GM12892 (cell line): ENCODE measurements at places on chromosomes 11 and 22.

GRCh38 chr11:32796425-32796824 is 2.0 kb upstream of the CCDC73 start:
- DNase-seq, result no peak

- DNase-seq, result no peak
Measured at GRCh38 chr22:47213571-47214230, 451.3 kb downstream of the TBC1D22A start.

DNA sequence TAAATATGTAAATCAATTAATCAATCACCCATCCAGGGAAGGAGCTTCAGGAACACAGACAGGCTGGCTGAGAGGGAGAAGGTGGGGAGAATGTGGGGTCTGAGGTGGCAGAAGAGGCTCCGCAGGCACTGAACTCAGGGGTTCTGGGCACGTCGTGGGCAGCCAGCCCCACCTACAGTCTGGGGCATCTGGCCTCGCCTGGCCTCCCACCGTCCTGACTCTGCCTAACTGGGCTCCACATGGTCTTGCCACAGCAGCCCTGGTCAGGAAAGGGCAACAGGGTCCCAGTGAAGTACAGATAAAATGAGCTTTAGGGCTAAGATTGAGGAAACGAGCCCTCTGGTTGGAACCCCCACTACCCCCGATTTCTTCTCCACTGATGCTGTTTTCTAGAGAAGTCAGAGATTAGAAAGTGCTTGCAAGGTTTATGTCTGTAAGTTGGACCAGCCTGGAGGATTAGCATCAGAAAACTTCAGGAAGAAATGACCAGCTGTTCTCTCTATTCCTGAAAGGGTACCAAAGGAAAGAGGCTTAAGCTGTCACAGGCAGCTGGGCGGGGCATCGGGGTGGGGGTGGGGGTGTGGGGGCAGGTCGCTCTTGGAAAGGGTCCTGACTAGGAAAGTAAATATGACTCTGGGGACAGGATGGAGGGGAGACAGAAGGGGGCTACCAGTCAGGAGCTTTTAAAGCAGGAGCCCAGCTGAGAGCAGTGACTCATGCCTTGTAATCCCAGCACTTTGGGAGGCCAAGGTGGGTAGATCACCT is 261.7 kb downstream of the BUD13 start:
- DNase-seq, result no peak

DNA sequence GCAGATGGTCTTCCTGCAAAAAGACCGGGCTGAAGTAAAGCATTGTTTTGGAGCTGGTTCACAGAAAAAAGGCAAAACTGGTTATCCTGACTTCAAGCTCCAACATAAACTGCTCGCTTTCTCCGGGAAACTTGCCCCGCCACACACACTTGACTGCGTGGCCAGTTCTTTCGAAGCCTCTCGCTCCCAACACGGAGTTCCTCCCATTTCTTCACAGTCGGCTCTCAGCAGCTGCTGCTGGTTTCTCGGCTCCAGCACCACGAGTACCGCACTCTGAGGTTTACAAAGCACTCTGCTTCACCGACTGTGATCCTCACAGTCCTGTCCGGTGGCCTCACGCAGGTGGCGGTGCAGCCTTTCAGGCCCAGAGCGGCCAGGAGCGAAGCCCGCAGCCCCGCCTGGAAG is 264 bp downstream of the CHEK1 start:
- DNase-seq, result no peak

GRCh38 chr22:46132830-46133587 is 17.3 kb upstream of the PPARA start:
- DNase-seq, result no peak

DNA sequence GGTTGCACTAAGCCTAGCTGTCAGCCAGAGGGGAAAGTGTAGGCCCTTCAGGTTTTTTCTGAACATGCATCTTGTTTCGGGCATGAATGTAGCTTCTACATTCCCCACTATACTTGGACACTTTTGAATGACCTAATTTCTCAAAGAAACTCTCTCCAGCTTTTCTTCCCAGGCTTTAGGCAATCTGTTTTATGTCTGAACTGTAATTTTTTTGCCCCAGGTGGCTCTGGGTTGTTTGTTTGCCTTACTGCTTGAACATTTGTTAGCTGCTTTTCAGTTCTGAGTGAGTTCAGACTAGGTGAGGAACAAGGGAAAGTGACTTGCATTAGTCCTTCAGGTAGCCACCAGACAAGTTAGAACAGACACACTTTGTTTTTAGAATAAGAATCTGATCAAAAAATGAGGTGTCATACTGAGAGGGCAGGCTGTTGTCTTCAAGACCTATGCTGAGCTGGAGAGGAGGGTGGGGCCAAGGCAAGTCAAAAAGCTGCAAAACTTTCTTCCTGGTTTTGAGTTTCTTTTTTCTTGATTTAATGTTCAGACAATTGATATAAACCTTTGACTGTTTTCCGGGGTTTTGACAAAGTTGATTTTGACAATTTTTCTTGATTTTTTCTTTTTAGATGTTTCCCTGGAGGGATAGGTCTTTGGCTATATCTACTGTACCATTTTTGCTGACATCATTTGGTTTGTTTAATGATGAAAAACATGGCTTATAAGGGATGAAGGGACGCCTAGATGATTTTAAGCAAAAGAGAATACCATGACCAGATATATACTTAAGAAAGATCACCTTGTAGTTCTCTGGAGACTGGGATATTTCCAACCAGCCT is 182.8 kb downstream of the WNT11 start:
- no peak for DNase-seq

DNA sequence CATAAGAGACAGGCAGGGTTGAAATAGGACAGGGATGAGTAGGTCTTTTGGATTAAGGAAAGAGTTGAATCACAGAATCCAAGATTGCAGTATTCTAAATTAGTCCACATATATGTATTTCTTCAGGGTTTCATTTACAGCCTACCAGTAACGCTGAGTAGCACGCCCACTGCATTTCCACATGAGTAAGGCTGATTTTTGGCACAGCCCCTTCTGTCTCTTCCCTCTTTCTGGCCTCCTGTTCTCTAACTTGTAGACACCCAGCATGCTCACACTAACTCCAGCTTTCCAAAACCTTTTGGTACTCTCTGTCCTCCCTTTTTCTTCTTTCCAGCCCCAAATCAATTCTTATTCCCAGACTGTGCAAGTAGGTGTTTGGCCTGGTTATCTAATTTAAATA is 3.7 kb upstream of the SIK2 start:
- no peak for DNase-seq

DNA sequence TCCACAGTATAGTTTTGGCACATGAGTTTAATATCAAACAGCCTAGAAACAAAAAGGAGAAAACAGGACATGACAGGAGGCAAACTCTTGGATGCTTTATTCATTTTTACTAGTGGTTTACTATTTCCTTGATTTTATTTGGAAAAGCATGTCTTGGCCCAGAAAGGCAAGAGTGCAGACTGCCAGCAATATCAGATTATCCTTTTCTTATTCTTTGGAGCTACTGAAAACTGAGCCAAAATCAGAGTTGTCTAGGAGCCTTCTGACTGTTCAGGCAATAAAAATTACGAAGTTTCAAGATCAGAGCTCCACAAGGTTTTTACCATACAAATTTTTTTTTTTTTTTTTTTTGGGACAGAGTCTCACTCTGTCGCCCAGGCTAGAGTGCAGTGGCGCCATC is 16.0 kb downstream of the CELF1 start:
- no peak for DNase-seq

DNA sequence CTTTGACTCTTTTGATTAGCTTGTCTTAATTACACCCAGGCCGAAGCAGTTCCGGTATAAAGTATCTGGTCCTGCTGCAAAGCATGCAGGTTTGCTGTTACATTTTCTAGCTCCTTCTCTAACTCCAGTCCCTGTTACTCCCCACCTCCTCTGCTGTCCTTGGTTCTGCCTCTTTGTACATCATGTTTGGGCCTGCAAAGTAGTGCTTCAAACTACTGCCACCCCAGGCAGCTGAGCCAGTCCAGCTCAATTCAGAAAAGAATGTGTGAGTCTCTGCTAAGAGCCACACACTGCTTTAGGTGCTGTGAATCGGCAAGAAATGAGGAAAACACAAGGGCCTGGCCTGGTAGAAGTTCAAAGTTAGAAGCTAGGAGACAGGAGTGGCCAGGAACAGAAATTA is 136.0 kb downstream of the SERGEF start:
- DNase-seq, result no peak

DNA sequence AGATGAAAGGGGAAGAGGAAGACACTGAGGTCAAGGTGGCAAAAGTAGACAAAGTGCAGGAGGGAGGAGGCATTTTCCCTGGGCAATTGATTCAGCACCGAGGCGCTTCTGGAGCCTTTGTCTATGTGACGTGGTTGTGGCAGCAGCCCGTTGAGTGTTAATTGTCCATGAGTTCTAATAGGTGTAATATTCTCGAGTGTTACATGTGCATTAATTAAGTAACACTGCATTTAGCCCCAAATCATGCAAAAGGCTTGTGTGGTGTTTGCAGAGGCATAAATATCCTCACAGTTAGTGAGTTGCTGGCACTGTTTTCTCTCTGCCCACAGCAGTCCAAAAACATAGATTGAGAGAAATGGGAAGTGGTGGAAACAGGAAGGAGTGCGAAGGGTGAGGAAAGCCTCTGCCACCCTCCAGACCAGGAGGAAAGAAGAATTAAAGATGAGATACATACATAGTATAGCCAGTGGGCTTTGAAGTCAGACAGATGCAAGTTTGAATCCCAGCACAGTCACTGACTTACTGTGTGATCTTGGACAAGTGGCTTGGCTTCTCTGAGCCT is 361.2 kb downstream of the MN1 start:
- no peak for DNase-seq

DNA sequence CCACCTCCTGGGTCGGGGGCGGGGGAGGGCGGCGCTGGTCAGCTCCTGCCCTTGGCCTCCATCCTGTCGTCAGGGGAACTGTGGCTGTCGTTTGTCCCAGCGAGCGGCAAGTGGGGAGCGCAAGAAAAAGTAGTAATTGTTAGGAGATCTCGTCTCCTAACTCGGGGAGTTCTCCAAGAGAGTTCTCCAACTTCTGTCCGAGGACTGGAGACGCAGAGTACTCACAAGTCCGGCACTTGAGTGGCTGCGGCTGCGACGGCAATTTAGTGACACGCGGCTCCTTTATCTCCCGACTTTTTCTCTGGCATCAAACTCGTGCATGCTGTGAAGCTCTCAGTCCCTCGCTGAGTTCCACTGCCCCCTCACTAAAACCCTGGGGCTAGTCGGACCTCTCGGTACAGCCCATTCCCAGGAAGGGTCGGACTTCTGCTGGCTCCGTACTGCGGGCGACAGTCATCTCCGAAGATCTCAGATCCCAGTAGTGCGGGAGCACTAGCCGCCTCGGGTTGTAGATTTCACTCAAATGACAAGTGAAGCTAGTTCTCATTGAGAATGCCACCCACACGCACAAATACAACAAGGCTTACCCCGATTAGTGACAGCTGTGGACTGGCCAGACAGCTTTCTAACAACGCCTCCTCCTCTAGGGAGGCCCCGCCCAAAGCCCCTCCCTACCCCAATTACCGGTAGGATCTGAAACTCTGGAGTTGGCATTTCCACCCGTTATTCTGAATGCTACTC is at the start of gene PGR:
Gene PGR, minus strand, starts transcription at position 611 of the 741 bp plus-strand sequence. CDS start 743 bp downstream, outside the sequence.
- no peak for DNase-seq

DNA sequence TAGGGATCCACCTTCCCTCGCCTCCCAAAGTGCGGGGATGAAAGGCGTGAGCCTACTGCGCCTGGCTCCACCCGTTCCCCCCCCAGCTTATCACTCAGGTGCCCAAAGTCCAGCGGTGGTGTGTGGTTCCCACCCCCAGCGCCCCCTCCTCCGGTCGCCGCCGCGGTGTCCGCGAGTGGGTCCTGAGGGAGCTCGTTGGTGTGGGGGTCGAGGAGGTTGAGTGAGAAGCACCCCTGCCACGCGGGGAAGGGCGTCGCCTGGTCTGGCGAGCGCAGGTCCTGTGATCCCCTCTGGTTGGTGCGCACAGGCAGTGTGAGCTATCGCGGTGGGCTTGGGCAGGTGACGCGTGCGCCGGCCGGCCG is 3900.6 kb upstream of the OR11H1 start:
- peak; percentile 10 for DNase-seq

DNA sequence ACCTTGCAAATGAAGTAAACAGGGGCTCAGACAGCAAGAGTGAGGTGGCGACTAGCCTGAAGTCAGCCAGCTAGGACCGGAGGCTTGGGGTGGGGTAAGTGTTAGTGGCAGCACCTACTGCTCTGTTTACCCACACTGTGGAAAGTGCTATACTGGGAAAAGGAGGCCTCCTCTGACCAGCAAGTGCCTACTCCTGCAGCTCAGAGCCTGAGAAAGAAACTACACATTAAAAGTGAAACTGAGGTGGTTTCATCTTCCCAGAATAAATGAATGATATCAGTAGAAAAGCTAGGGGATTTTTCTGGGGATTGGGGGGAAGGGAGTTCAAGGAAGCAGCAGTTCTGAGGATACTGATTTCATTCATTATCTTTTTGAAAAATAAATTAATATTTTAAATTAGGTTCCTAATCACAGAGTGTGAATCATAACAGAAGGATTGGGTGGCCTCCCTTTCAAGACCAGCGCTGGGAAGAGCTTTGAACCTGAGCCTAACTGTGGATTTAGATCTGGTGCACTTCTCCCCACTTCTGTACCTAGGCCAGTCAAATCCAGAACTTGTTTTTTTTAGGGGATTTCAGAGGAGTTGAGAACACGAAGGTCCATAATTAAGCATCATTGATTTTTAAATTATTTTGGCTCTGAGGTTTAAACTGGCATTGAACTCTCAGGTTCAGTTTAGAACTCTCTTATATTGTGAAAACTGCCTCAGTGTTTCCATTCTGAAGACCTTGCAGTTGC is 48.1 kb upstream of the GRAMD1B start:
- no peak for DNase-seq

DNA sequence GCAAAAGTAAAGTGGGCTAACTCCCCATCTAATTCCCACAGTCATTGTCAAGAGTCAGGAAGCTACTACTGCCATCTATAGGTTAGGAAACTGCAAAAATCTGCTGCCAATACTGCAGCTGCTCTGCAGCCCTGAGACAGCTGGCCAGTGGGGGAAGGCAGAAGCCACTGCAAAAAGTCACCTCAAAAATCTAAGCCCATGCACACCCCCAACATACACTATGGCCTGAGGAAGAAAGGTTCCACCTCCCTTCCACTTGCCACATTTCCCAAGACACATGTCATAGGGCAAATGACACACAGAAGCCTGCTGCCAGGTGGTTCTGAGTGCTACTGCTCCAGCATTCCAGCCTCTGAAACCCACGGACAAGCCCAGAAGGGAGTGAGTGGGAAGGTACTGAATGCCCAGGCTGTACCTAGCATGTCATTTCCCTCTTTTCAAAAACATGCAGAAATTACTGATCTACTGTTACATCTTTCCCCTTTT is 36.9 kb downstream of the DGCR2 start:
- DNase-seq, result no peak

- DNase-seq, result no peak
Measured at GRCh38 chr11:101916422-101916821, at the start of gene ANGPTL5. ANGPTL5 (minus strand) TSS chr11:101916522; CDS start chr11:101907909, 8,613 bp downstream.

DNA sequence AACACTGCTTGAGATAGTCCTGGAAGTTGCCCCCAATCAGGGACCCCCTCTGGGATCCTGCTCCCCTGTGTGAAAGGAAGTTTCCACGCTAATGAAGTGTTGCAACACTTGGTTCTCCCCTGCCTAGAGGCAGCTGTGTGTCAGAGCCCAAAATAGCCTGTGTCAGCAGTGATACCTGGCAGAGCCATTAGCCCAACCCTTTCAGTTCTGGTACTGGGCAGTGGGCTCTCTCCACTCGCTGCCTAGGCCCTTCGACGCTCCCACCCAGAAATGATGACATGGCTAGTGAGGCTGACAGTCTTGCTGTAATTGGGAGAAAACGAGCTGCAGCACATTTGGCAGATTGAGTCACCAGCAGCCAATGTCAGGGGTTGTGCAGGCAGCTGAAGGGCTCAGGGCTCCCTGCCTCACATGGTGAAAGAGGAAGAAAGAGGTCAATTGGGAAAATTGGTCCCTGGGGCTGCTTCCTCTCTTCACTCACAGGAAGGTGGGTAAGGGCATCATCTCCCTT is 1.4 kb upstream of the NXF1 start:
- DNase-seq, result no peak

GRCh38 chr11:132332521-132332920 is 962.1 kb downstream of the NTM start:
- no peak for DNase-seq
